Neural progenitor cell (in vitro differentiated cells): ENCODE measurements at places on chromosomes 5 and 9. TPM values are rescaled to one million over a fixed set of nuclear protein-coding genes. Genes with fewer than 3 reads are reported as not detected.
A peak's percentile ranks its signal among the peaks of the same experiment; 100 is the strongest.

DNA sequence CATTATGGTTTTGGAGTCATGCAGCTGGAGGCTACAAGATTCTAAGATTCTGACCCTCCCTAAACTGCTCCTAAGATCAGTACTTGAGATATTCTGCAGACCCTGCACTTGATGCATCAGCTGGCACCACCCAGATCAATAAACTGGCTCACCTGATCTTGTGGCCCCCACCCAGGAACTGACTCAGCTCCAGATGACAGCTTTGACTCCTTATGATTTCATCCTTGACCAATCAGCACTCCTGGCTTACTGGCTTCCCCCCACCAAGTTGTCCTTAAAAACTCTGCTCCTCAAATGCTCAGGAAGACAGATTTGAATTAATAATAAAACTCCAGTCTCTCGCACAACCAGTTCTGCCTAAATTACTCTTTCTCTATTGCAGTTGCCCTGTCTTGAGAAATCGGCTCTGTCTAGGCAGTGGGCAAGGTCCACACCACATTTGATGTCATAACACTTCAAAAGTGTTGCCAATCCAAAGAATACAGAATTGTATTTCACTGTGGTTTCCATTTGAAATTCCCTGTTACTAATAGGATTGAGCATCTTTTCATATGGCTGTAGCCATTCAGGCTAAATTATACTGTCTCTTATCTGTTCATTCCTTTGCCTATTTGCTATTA lies 14.8 kb upstream of the SLC30A5 start:
- H3K27ac ChIP-seq, result no peak overlapping the region
- H3K36me3 ChIP-seq, result no peaks in the 10 kb centered on the region
- no peaks in the 10 kb centered on the region for H3K27me3 ChIP-seq
- no peak overlapping the region for H3K4me3 ChIP-seq
- no peaks in the 10 kb centered on the region for H3K4me1 ChIP-seq

DNA sequence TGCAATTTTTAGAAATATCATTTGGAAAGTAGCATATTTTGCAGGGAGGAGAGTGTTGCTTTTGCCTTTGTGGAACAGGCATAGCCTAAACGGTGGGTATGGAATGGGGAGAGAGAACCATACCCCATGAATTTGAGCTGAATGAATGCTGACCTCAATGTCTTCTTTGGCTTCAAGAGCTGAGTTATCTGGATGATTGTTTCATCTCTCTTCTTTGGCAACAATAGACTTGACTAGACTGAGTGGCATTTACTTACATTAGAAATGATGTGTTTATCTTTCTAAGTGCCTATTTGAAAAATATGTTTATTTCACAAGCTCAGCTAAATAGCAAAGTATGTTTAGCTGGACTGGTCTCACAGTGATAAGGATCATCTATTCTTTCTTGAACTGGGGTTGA lies 42.8 kb downstream of the SPEF2 start:
- no peak overlapping the region for H3K4me3 ChIP-seq
- no peak for DNase-seq
- H3K36me3 ChIP-seq, result no peaks in the 10 kb centered on the region

DNA sequence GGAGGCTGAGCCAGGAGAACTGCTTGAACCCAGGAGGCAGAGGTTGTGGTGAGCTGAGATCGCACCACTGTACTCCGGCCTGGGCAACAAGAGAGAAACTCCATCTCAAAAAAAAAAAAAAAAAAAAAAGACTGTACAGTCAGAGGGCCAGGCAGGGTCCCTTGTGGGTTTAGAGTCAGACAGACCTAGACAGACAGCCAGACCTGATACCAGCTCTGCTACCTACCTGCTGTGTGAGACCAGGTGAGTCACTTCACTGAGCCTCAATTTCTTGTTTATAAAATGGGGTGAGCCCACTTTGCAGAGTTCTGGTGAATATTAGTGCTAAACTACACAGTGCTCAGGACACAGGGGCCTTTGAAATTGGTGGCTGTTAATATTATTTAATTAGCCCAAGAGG lies 19.7 kb downstream of the TRIM14 start:
- H3K36me3 ChIP-seq, result no peaks in the 10 kb centered on the region
- peaks cover 5% of the 10 kb centered on the region for H3K4me1 ChIP-seq
- no peak overlapping the region for H3K4me3 ChIP-seq
- H3K27me3 ChIP-seq, result no peaks in the 10 kb centered on the region
- no peak overlapping the region for H3K27ac ChIP-seq

Gene IFNA7
- total RNA-seq, result not detected in 2 replicates

DNA sequence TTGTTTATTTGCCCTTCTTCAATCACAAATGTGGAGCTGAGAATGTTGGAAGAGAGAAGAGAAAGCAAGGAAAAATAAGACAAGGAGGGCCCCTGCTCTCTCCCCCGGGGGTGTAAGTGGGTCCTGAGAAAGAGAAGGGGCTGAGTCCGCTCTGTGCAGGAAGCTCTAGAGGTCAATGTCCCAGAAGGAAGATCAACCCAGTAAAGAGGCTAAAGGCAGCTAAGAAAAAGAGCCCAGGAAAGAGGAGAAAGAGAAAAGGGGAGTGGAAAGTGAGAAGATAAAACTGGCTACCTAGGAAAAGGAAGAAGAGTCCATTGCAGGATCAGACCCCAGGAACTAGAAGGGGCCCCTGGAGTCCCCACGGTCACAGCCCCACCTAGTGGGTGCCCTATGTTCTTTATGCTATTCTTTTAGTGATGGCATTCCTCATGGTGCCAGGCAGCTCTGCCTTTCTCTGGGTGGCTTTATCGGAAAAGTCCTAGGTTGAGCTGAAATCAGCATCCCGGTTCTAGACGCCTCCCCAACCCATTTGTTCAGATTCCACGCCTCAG lies 583.4 kb downstream of the ACTL7B start:
- no peaks in the 10 kb centered on the region for H3K27me3 ChIP-seq
- H3K4me3 ChIP-seq, result no peak overlapping the region
- peak; percentile 60 for DNase-seq
- peaks cover 17% of the 10 kb centered on the region for H3K4me1 ChIP-seq
- no peak overlapping the region for H3K27ac ChIP-seq

Gene CDC20B
- total RNA-seq, result not detected in 2 replicates

DNA sequence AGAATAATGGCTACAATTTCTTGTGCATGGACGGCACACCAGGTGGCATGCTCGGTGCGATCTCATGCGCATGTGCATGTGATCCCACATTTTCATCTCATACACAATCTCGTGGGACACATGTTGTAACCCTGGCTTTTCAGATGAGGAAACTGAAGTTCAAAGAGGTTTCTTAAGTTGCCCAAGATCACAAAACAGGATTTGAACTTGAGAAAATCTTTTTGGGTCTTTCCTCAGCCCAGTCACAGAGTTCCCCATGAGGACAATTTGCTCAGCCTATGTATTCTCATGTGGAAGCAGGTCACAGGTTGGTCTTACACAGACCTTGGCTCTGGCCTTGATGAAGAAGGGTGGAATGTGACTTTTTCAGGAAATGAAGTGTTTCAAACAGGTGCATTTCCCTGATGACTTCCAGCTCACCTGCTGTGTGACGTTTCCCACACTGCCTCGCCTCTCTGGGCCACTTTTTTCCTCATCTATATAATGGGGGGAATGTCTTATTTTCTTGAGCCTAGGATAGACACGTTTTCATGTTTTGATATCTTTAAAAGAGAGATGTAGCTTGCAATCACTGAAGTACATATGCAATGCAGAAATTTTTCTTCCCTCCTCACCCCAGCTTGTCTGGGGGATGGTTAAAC lies 7.1 kb upstream of the ORM1 start:
- DNase-seq, result no peak
- no peak overlapping the region for H3K4me3 ChIP-seq
- H3K36me3 ChIP-seq, result no peaks in the 10 kb centered on the region
- H3K27ac ChIP-seq, result no peak overlapping the region
- H3K27me3 ChIP-seq, result no peaks in the 10 kb centered on the region

- H3K4me1 ChIP-seq, result no peaks in the 10 kb centered on the region
- H3K27me3 ChIP-seq, result peaks cover 4% of the 10 kb centered on the region
- H3K36me3 ChIP-seq, result no peaks in the 10 kb centered on the region
- no peak overlapping the region for H3K27ac ChIP-seq
- DNase-seq, result no peak
These were observed 112.3 kb downstream of the GCNT1 start for GRCh38 chr9:76571288-76571687.

DNA sequence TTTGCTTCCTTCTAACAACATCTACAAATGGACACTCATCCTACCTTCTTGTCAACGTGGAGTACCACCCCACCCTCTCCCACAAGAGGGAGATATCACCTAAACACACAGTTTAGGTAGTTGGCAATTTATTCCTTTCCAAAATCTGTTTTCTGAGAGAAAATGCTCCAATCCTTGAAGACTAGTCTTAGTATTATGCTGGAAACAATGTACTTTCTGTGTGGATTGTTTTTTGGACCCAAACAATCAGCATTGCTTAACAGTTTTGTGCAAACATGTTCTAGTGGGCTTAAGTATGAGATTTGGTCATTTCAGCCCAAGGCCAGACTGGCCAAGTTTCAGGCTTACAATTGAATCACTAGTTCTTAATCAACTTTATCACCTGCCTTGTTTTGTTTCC lies 359.1 kb downstream of the ARHGEF28 start:
- no peaks in the 10 kb centered on the region for H3K36me3 ChIP-seq
- H3K4me1 ChIP-seq, result peaks cover 10% of the 10 kb centered on the region

DNA sequence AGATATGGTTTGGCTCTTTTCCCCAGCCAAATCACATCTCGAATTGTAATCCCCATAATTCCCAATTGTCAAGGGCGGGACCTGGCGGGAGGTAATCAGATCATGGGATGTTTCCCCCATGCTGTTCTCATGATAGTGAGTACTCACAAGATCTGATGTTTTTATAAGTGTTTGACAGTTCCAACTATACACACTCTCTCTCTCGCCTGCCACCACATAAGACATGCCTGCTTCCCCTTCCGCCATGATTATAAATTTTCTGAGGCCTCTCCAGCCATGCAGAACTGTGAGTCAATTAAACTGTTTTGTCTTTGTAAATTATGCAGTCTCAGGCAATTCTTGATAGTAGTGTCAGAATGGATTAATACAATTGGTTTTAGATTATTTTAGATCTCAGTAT lies 475.7 kb upstream of the CYLC2 start:
- no peaks in the 10 kb centered on the region for H3K27me3 ChIP-seq
- no peak for DNase-seq
- H3K36me3 ChIP-seq, result no peaks in the 10 kb centered on the region
- no peak overlapping the region for H3K4me3 ChIP-seq

DNA sequence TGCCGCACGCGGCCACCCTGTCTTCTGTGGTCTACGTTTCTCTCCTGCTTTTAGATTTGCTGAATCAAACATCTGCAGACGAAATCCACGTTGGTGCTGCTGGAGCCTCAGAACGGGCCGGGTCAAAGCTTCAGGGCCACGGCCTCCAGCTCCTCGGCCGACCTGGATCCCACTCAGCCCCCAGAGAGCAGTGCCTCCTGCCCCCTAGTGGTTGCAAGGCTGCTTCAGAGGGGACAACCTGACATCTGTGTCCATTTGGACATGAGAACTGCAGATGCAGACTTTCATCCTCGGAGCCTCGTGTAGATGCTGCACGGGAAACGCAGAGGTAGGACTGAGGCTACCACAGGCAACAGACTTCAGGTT lies 23.0 kb upstream of the SLC6A3 start:
- no peak overlapping the region for H3K4me3 ChIP-seq
- no peaks in the 10 kb centered on the region for H3K4me1 ChIP-seq
- H3K36me3 ChIP-seq, result no peaks in the 10 kb centered on the region
- H3K27me3 ChIP-seq, result no peaks in the 10 kb centered on the region

Gene DAB2
- total RNA-seq, result 9.9 and 10.3 TPM in 2 replicates

GRCh38 chr9:36141288-36141687 lies 4.8 kb downstream of the GLIPR2 start:
- no peak overlapping the region for H3K27ac ChIP-seq
- H3K4me1 ChIP-seq, result peaks cover 9% of the 10 kb centered on the region
- DNase-seq, result peak; percentile 56
- H3K4me3 ChIP-seq, result no peak overlapping the region
- no peaks in the 10 kb centered on the region for H3K36me3 ChIP-seq

DNA sequence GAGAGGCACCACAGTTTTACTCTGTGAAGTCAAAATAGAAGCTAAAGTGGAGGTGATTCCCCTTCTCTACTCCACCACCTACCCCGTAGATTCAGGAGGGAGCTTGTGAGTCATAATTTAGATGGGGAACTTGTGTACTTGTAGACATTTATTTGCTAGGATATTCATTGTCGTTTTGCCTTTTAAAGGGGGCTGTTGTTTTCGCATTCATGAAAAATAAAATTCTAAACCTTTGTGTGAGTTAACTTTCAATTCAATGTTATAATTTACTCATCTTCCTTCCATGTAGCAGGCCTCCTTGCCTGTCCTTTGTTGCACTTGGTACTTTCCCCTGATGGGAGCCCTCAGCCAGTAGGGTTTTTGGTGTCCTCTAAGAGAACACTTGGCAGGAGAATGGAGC lies 22.0 kb downstream of the SECISBP2 start:
- H3K36me3 ChIP-seq, result peaks cover 22% of the 10 kb centered on the region
- no peak overlapping the region for H3K4me3 ChIP-seq
- no peaks in the 10 kb centered on the region for H3K4me1 ChIP-seq
- no peaks in the 10 kb centered on the region for H3K27me3 ChIP-seq
- no peak overlapping the region for H3K27ac ChIP-seq
- no peak for DNase-seq

- H3K4me3 ChIP-seq, result no peak overlapping the region
- no peaks in the 10 kb centered on the region for H3K27me3 ChIP-seq
- no peaks in the 10 kb centered on the region for H3K36me3 ChIP-seq
- peaks cover 7% of the 10 kb centered on the region for H3K4me1 ChIP-seq
These were observed 10.4 kb downstream of the GPSM1 start for GRCh38 chr9:136337416-136338395.

Gene TEX48
- not detected in 2 replicates for total RNA-seq

DNA sequence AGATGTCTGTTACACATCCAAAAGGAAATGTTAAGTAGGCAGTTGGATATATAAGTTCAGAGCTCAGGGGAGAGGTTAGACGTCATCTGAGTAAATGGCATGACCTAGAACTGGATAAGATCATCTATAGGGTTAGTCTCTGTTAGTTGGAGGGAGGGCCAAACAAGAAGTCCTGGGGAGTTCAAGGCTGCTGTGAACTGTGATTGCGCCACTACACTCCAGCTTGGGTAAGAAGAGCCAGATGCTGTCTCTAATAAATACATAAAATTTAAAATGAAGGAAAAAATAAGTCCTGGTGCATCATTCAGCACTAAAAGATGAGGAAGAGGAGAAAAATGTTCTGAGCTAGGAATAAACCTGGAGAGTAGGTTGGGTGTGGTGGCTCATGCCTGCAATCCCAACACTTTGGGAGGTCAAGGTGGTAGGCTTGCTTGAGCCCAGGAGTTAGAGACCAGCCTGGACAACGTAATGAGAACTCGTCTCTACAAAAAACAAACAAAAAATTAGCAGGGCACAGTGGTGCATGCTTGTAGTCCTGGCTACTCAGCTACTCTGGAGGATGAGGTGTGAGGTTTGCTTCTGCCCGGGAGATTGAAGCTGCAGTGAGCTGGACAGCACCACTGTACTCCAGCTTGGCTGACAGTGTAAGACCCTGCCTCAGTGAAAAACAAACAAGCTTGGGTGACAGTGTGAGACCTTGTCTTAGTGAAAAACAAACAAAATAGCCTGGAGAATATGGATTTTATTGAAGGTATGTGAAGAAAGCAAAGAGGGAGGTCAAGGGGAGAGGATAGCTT lies 123.6 kb downstream of the ACTBL2 start:
- H3K27me3 ChIP-seq, result no peaks in the 10 kb centered on the region
- H3K27ac ChIP-seq, result no peak overlapping the region
- DNase-seq, result no peak
- H3K4me1 ChIP-seq, result no peaks in the 10 kb centered on the region
- no peak overlapping the region for H3K4me3 ChIP-seq

GRCh38 chr9:76894198-76894597 lies 11.7 kb downstream of the PRUNE2 start:
- H3K4me3 ChIP-seq, result no peak overlapping the region
- no peaks in the 10 kb centered on the region for H3K36me3 ChIP-seq
- H3K27ac ChIP-seq, result no peak overlapping the region
- no peaks in the 10 kb centered on the region for H3K4me1 ChIP-seq
- no peaks in the 10 kb centered on the region for H3K27me3 ChIP-seq

Gene FABP6
- total RNA-seq, result 0.50 and 4.8 TPM in 2 replicates
